Pulmonary artery endothelial cell (primary cell): ENCODE measurements at places on chromosomes 3 and 15. TPM values are rescaled to one million over a fixed set of nuclear protein-coding genes. Genes with fewer than 3 reads are reported as not detected.
A peak's percentile ranks its signal among the peaks of the same experiment; 100 is the strongest.

- DNase-seq: no peak
Observed at GRCh38 chr15:43361313-43361903, 9.4 kb downstream of the ZSCAN29 start.

- DNase-seq: no peak
Observed at GRCh38 chr15:37097144-37097919, 3.0 kb downstream of the MEIS2 start.

DNA sequence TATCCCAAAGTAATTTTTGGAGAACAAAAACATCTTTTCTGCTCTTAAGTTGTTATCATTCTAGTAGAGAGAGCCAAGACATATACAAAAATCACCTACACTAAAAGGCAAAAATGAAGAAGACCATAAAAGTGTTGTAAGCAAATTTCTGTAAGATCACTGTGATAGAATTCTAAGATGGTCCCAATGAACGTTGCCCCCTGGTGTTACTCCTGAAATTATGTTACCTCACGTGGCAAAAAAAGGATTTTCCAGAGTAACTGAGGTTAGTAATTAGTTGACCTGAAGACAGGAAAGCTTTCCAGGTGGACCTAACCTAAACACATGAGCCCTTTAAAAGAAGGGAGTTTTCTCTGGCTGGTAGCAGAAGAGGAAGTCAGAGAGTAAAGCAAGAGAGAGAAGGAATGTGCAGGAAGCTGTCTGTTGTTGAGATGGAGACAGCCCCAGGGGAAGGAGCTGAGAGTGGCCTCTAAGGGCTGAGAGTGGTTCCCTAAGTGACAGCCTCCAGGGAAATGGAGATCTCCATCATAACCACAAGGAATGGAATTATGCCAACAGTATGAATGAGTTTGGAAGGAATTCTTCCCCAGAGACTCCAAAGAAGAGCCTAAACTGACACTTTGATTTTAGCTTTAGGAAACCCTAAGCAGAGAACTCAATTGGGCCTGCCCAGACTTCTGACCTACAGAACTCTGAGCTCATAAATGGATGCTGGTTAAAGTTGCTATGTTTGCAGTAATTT is 205.9 kb downstream of the CD47 start:
- DNase-seq: no peak

DNA sequence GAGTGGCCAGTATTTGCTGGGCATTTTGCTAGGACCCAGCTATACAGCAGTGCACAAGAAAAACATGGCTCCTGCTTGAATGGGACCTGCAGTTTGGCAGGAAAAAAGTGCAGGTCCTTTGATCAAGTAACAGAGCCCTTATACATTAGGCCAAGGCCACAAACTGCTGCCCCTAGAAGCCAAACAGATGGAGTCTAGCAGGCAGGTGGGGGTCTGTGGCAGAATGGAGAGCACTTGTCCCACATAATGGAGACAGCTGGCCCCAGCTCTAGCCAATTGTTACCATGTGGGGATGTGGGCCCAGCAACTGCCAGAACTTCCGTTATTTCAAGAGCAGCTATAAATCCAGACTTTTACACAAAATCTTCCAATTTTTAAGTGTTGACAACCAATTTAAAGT is 79.3 kb downstream of the SHQ1 start:
- no peak for DNase-seq

- DNase-seq: no peak
Observed at GRCh38 chr3:14370720-14371572, 31.5 kb upstream of the SLC6A6 start.

- DNase-seq: no peak
Observed at GRCh38 chr15:68589053-68589452, 10.3 kb downstream of the CORO2B start.

DNA sequence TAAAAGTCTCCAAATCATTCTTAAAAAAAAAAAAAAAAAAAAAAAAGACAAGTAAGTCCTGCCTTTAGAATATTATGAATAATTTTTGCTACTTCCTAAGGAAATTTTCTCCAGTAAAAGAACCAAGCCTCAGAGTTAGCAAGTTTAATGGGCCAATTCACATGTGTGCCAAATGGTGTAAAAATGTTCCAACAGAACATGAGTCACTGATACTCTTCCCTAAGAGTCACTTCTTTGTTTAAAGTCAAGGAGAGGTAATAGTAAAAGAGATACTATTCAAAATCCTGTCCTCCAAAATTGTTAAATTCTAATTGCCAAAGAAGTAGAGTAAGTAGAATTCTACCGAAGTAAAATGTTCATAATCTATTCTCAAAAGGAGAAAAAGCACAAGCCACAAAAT is 17.7 kb upstream of the CPA3 start:
- DNase-seq: no peak

- DNase-seq: no peak
Observed at GRCh38 chr3:64445109-64445943, 220.1 kb upstream of the PRICKLE2 start.

GRCh38 chr15:67521029-67521782 is at the start of gene C15orf61:
Gene C15orf61 (plus strand): TSS chr15:67521131. CDS start chr15:67521249, 118 bp downstream.
- DNase-seq: peak; percentile 24

DNA sequence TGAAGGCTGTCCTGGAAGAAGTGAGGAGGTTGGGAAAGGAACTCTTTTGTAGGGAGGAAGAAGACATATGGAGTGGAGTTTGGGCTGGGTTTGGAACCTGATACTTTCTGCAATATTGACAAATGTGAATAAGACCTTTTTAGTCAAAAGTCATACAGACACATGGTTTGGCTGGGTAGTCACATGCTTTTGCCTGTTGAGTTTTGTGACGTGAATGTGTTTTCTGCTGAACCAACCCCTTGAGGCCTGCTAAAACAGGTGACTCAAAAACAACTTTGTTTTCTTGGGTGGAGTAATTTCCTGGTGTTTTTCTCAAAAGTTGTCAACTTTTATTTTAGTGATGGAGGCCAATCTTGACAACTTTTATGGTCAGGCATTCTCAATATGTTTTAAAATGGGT is 39.4 kb upstream of the CCR4 start:
- DNase-seq: no peak

GOLGA6L4 gene
- 0.60 and 0.92 TPM in 2 replicates for total RNA-seq

GRCh38 chr3:129829640-129830039 is 63.9 kb downstream of the TMCC1 start:
- DNase-seq: peak; percentile 60

GRCh38 chr3:30721314-30721634 is 114.9 kb downstream of the TGFBR2 start:
- no peak for DNase-seq

GRCh38 chr15:77075528-77075927 is 4.6 kb upstream of the TSPAN3 start:
- no peak for DNase-seq

GRCh38 chr15:39625856-39626255 is 45.0 kb downstream of the THBS1 start:
- no peak for DNase-seq

AGBL1 gene
- total RNA-seq: not detected in 2 replicates

GUCA1C gene
- not detected in 2 replicates for total RNA-seq

DNA sequence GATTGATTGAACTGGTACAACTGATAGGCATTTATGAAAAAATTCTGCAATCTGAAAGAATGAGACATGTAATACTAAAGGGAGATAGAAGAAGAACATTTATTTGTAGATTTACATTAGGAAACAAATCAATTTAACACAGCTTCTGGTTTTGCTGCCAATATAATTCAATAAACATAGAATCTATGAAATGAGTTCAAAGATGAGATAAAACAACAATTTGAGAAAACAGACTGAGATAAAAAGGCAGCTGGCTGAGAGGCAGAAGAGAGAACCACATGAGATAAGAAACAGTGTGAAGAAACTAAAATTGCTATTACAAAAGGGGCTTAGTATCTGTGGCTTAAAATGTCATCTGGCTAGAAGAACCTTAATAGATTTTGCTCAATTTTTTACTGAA is 176.6 kb downstream of the PYDC2 start:
- DNase-seq: no peak

DNA sequence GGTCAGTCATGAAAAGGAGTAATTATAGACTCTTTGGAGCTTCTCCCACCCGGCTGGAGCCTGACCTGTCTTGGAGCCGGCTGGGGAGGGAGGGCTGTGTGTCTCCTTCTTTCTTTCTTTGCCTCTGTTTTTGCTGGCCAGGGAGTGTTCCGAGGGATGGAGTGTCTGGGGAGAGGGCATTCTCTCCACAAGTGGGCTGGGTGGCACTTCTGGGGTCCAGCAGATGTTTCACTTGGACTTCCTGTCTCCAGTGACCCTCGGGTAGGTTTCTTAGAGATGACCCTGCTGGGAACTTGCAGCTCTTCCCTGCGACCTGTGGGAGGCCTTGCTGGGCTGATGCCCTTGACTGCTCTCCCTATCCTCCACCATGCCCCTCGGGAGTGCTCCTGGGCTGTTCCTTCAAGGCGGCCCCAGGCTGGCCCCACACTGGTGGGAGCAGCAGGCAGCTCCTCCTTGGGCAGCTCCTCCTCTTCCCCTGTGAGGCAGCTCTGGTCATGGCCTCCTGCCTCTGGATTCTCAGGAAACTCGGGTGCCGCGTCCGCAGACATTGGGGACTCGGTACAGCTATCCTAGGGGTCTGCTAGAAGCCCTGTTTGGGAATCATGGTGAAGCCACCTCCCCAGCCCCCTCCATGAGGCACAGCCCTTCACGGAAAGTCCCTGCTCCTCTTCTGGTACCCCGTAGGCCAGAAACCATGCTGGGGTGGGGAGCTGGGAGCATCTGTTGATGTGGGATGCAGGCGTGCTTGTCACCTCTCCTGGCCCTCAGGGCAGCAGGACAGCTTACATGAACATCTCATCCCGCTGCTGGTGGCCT is 44.9 kb downstream of the APBA2 start:
- DNase-seq: no peak

- no peak for DNase-seq
Observed at GRCh38 chr15:70100474-70101341, 3.0 kb upstream of the TLE3 start.

EEF1AKMT4 gene
- 4.3 and 4.7 TPM in 2 replicates for total RNA-seq

DNA sequence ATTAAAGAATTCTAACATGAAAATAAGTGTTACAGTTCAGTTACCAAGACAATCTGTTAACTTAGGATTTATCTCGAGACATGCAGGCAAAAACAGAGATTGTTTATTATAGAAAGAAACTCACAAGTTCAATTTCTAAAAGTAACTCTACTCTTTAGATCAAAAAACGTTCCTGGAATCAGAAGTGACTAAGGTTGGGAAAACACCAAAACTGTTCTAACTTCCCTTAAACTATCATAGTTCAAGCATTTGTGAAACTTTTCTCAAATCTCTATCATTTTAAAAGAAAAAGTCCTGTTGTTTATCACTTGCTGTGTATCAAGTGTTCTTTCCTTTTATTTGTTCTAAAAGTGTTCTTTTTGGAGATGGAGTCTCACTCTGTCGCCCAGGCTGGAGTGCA is 8.7 kb downstream of the WDR82 start:
- no peak for DNase-seq

DNA sequence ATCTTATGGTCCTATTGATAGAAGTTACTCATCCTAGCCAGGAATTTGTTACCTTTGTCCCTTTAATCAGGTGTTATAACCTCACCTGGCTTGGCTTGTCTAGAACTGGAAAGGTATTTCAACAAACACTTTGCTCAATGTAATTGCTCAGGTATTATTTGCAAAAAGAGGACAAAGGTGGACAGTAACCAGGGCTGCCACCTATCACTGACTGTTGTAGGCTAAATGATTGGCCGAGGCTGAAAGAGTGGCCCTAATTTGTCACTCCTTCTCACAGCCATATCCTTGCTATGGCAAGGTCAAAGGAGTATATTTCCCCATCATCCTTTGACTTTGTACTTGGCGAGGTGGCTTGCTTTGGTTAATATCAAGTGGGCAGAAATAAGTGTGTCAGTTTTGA is 2.7 kb upstream of the SELENOS start:
- no peak for DNase-seq

DNA sequence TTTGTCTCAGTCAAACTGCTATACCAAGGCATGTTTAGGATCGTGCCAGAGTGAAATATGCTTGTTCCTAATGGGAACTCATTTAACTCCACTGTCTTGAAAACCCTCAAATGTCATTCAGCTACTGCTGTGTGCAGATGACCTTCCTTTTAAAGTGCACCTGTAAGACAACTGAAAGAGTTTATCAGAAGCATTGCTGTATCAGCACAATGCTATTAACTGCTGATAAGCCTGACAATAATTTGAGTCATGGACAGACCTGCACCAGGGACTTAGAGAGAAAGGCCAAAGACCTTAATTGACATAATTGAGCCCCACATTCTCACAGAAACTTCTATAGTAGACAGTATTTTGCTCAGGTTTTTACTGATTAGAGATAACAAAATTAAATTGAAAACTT is 557.9 kb downstream of the DIPK2A start:
- DNase-seq: no peak

- DNase-seq: no peak
Observed at GRCh38 chr3:104582092-104582491, 784.6 kb upstream of the ALCAM start.

DNA sequence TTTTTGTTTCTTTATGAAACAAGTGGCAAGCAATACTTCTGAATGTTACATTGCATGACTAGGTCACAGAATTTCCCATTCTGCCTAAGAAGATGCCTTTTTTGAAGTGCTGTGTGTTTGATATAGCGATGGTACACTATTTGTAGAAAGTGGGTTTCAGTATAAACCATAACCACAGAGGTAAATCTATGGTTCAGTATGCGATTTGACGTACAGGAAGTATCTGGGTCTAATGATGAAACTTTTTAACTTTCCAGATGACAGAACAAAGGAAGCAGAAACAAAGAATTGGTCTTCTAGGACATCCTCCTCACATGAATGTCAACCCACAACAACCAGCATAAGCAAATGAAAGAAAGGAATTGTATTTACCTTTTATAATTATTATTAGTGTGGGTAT is 133.4 kb upstream of the BHLHE40 start:
- DNase-seq: no peak

DNA sequence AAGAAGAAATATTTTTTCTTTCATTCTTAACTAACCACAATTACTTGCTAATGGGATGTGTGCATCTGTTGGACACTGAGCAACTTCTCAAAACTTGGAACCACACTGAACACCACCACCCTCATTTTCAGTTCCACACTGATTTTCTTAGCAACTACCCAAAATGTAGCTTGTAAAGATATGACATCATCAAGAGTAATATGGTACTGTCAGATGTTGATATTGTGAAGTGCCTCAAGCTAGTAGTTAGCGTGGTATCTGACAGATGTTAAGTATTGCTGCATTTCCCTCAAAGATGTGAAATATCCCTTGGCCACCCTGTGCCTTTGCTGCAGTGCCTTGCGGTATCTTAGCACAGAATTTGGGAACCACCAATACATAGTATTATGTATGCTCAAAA is 9.3 kb downstream of the RFTN1 start:
- no peak for DNase-seq

DNA sequence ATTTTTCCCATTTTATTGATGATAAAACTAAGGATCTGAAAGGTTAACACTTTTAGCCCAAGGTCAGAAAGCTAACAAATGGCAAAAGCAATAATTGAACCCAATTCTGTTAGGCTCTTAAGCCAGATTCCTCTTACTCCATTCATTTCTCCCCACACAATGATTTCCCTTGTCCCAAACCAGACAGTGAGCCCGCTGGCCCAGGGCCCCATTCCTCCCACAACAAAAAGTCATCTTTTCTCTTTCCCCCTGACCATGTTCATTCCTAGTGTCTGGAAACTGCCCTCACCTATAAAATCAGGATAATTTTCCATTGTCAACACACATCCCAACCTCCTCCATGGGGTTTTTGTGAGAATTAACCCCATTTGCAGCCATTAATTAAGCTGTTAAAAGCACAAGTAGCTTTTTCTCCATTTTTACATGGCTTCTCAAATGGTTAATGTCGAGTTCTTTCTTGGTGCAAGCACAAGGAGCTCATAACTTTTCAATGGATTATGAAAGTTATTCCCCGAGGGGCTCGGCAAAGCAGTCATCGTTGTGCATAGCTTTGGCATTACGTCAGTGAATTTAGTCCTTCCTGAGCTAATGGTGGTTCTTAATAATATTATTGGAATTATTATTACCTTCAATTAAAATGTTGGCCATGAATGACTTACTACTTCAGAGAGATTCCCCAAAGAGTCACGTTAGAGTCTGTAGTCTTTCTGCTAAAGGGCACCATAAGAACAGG is 151.0 kb upstream of the WNT5A start:
- no peak for DNase-seq
